ENCODE measurements at places on chromosomes 2 and 18.
A peak's percentile ranks its signal among the peaks of the same experiment; 100 is the strongest.

GRCh38 chr2:235047171-235048160, 95.6 kb downstream of the SH3BP4 start:
- DNase-seq = no peak

- DNase-seq = no peak
Observed at GRCh38 chr2:30315391-30316063, 84.2 kb downstream of the LBH start.

- no peak for DNase-seq
Observed at GRCh38 chr2:227340106-227340505, 15.1 kb downstream of the MFF start.

- no peak for DNase-seq
Observed at GRCh38 chr2:152307863-152308262, 27.1 kb upstream of the FMNL2 start.

DNA sequence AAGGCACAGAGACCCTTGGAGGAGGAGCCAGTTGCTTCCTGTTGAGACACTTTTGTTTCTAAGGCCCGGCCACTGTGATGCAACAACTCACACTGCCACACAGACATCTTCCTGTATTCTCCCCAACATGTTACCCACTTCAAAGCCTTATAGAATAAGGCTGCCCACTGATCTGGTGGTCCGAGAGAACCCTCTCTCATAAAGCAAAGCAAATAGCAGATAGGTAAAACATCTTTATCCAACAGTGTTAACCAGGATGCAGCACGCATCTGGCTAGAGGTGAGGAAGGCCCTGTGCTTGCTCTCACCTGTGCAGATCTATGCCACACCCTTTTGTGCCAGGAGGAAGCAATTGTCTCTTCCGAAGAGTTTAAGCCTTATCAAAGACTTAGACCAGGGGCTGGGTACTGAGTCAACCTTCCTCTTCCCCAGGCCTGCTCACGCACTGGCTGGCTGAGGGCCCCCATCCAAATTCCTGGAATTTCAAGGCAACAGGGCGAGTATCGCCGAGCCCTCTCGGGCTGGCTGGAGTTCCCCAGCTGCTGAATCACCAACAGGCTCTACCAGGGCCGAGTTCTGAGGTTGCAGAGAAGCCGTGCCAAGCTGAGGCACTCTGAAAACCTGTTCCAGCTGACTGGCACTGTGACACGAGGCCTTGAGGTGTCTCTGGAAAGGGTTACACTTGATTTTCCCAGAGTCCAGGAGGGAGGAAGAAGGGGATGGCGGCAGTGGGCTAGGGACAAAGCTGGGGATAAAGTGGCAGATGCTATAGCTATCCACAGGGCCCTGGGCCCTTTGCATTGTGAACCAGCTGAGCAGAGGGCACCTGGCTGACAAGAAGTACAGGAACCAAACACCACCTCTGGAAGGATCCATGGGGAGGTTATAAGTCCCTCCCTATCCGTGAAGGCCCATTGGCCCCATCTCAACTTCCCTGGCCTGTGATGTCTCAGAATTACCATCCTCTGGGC, 29.3 kb downstream of the TGFA start:
- peak; percentile 64 for DNase-seq

DNA sequence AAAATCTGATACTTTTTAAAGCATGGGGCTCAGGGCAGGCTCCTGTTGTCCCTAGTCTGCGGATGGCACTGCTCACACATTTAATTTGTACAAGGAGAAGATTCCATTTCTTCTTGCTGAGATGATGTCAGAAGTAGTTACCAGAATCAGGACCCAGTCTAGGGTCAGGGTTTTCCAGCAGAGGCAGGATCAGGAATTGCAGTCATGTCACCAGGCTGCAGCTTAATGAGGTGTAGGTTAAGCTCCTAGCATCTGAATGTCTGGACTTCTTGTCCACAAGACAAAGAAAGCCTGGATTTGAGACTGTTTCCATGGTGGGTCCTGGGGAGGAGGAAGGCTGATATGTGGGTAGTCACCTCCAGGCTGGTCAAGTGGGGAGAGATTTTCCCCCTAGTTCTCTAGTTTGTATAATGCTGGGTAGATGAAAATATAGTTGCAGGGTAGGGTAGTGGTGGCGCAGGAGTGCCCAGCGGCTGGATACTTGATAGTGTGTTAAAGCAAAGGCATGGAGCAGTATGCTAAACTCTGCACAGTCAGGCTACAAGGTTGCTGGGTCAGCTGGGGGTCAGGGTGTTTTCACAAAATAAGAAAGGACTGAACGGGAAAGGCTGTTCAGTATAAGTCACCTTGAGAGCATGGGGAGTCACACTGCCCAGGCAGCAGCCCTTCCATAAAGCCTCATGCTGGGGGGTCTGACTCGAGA, 148.4 kb downstream of the PRKCE start:
- DNase-seq = no peak

GRCh38 chr2:154978710-154979109, 280.2 kb downstream of the KCNJ3 start:
- no peak for DNase-seq

GRCh38 chr2:113200736-113201490, 27.1 kb downstream of the PSD4 start:
- DNase-seq = no peak

DNA sequence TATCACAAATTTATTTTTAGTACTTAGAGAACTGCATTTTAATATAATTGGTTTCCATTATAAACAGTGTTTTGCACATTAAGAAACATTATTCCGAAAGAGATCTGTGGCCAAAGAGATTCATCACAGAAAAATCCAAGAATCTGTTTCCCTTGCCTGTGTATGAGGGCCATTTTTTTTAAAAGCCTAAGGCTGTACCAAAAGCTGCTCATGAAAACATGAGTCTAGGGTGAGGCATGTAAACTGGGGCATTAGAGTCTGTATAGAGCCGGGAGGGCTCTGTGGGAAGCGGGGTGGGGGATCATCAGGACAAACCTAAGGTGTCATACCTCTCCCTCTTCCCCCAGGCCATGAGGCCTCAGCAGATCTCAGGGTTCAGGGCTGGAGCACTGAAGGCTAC, 223.8 kb downstream of the FBXO15 start:
- DNase-seq = no peak

DNA sequence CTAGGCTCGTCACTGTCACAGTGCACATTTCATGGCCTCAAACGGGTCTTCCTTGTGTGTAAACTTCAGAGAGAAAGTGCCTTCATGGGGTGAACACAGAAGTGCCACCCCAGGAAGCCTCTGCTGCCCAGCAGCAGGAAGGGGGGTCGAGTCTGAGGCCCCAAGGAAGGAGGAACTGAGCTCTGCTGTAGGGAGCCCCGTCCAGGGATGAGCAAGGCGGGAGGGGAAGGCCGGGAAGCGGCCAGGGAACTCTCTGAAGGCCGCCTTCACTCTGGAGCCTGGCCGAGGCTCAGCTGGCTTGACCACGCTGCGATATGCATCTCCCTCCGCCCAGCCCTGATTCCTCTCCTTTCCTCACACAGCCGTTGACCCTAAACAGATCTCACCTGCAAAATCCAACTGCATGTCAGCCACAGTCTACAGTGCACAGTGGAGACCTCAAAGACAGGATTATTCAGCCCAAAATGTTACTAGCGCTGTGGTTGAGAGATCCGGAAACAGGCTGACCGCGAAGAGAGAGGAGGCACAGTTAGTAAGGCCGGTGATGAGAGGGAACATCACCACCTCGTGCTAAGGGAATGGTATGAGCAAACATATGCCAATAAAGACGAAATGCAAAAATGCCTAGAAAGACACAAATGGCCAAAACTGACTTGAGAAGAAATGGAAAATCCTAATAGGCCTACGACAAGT, 34.2 kb upstream of the CTDP1 start:
- DNase-seq = peak; percentile 33

DNA sequence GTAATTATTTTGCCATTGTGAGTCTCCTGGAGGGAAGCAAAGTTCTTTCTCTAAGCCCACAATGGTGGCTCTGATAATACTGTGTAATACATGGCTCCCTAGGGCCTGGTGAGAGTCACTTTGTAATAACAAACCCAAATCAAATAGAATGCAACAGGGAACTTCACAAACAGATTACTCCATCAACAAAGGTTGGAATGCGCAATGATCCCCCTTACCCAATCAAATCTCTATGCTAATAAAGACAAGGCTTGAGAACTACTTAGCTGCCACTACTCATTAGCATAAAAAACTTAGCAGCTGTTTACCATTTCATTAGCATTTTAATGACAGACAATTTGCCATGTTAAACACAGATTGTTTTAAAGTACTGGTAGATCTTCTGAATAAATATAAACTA, 285.6 kb upstream of the SESTD1 start:
- no peak for DNase-seq

GRCh38 chr2:102056079-102056581, 64.4 kb downstream of the IL1R2 start:
- DNase-seq = peak; percentile 46

DNA sequence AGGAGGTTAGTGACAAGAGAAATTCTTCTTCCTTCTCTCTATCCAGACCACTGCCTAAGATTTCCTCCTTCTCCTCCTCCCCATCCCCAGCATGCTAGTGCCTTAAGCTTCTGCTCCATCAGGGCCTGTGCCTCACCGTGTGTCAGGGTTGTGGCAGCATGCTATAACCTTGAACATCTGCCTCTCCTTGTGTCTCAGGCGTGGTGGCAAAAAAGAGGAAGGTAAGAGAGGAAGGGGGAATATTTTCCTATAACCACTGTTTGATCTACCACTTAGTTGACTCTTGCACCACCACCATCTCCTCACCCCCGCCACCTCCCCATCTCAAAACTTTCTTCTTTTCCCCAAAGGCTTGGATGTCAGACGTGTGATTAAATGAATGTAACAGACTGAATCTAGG, 38.3 kb upstream of the PEX13 start:
- DNase-seq = peak; percentile 14

DNA sequence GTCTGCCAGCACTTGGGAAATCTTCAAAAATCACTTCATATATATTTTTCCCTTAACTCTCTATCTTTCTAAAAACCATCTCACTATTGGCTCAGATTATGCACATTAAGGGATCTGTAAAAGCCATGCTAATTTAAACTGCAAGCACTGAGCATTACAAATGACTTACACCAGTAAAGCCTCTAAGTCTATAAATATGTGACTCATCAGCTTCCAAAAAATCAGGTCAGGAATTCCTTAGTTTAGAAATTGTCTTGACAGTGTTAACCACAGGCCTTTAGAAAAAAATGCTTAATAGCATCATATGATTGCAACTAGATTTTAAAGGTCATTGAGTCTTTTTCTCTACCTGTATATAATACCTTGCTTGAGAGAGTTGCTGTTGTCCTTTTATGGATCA, 1113.6 kb upstream of the PIK3C3 start:
- DNase-seq = no peak

- no peak for DNase-seq
Observed at GRCh38 chr2:164840458-164840929, 1.1 kb downstream of the COBLL1 start.

DNA sequence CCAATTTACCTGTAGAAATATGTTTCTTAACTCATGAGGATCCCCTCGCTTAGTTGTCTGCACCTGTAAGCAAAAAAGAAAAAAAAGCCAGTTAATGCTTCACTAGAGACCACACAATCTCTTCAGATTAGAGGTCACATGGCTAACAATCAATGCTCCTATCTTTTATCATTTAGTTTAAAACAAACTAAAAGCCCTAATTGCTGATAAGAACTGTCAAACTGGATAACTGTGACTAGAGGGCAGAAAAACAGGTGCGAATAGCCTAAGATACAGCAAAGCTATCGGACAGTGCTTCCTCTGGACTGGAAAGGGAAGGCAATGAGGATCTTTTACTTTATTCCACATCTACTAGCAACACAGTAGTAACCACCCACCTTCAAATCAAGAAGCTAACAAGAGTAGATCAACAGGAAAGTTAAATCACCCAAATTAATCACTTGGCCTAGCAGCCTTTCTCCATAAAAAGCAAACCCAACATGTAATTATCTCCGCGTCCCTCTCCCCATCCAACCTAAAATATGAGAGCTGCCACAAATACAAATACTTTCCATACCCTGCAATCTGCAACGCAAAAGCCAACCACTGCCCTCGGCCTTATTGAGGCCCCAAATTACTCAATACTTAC, 734 bp downstream of the SLC25A12 start:
- no peak for DNase-seq

- no peak for DNase-seq
Observed at GRCh38 chr2:138094031-138094430, 129.8 kb downstream of the HNMT start.

- peak; percentile 17 for DNase-seq
Observed at GRCh38 chr2:108304975-108305374, 16.3 kb downstream of the SULT1C2 start.

- peak; percentile 16 for DNase-seq
Observed at GRCh38 chr18:23897291-23897690, 117.3 kb upstream of the TTC39C start.

DNA sequence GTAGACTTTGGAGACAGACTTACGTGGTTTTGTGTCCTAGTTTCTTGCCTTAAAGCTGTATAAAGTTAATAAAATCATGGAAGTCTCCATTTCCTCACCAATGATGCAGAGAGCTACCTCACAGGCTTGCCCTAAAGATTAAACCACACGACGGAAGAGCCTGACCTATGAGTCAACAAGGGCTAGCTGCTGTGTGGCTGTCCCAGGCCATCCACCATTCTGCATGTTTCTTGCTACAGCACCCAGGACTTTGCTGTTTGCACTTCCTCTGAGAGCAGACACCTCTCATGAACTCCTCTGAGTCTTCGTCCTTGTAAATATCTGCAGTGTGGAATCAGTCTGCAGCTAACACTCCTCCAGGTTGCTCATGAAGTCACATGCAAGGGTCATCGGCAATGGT, 160.0 kb upstream of the TRIB2 start:
- DNase-seq = peak; percentile 76

DNA sequence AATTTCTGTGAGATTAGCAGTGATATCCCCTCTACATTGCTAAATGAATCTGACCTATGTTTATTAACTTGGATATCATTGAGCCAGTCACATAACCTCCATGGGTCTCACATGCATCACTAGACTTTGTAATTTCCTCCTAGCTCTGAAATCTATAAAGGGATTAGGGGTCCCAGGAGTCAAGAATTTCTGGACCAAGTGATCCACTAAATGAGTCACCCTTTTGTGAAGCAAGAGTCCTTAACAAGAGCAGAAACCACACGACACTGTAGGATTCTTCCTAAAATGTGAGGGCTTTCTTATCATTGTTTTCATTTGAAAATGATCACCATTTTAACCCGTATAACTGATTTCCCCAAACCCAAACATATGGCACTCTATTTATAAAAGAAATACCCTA, 90.3 kb downstream of the DHRS9 start:
- no peak for DNase-seq

DNA sequence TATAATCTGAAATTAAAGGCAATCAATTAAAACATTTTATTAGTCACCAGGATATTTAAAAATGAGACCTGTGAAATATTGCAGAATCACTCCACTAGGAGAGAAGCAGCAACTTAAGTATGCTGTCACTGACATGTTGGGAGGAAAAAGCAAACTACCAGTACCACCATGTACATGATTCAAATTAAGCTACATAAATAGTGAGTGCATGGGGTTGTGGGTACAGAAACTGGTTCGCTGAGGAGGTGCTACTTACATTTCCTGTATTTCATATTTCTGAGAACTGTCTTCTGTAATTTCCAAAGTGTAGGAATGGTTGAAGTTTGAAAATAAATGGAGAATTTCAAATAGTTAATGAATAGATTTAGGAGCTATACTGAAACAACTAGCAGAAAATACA, 7.9 kb upstream of the NR4A2 start:
- no peak for DNase-seq

GRCh38 chr2:141767051-141767450, 363.8 kb downstream of the LRP1B start:
- no peak for DNase-seq

All from suppressor macrophage treated with lipopolysaccharide for 4 hours (primary cell).